ENCODE measurements at places on chromosomes 6 and 20.
A peak's percentile ranks its signal among the peaks of the same experiment; 100 is the strongest.

DNA sequence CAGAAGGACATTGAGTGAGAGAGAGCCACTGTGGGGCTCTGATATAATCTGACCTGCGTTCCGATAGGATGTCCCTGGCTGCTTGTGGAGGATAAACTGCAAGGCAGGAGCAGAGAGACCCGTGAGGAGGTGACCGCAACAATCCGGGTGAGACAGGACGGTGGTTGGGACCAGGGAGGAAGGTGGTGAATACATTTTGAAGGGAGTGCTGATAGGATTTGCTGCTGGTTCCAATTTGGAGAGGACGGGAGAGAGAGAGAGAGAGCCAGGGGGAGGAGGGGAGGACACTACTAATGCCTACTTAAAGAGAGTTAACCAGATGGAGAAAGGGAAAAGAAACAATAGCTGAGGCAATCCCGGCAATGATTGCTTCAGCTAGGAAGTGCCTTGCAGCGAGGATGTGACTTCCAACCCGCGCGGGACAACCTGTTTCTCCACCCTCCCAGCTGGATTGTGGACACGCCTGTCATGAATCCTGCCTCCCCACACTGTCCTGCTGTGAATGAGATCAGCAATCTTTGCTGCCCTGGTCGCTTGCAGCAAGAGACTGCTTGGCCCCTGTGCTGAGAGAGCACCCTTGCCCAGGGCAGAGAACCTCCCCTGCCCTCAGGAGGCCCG, 199.0 kb upstream of the KCNG1 start:
- peak; percentile 6 for DNase-seq

DNA sequence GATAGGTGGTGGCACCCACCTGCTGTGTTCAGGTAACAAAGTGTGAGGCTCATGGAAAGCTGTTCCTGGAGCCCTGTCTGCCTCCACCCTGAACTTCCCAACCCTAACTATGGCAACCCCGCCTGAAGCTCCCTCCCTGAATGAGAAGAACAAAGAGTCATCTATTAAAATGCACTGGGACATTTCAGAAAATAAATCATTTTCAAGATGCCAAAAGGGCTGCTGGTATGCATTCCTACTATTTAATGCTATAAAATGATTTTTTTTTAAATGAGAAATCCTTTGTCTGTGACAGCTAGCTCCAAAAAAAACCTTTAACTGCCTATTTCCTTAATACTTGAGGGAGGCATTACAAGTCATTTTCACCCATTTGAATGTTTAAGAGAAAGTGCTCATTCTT, 84.3 kb upstream of the MRPS10 start:
- no peak for DNase-seq

GRCh38 chr6:169623975-169624374, 77.9 kb downstream of the WDR27 start:
- no peak for DNase-seq

DNA sequence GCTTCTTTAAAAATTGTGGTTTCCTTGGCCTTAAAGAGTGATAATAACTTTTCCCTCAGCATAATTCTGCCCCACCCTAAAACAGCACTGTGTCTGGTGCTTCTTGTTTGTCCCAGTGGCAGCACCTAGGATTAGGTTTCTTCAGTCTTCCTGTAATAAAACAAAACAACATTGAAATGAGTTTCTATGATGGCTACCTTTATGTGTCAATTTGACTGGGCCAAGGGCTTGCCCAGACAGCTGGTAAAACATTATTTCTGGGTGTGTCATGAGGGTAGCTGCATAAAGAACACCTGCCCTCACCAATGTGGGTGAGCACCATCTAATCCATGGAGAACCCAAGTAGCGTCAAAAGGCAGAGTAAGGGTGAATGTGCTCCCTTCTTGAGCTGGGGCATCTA, 117.8 kb downstream of the QRSL1 start:
- DNase-seq: no peak

DNA sequence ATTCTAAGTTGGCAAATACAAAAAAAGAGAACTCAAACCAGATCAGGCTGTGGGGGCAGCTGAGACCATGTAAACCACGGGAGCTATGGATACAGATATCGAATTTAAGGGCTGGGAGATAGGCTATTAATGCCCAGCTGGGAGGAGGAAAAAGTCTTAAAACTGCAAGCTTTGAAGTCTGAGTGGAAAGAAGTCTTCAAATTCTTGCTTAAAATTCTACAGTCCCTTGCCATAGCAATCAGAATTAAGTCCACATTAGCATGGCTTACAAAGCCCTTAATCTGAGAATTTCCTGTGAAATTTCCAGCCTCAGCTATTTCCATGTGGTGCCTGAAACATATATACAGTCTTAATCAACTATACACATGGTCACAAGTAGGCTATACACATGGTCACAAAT, 465.0 kb upstream of the HSF2 start:
- no peak for DNase-seq

GRCh38 chr6:141107591-141108160, 1025.0 kb upstream of the GJE1 start:
- DNase-seq: peak; percentile 88

DNA sequence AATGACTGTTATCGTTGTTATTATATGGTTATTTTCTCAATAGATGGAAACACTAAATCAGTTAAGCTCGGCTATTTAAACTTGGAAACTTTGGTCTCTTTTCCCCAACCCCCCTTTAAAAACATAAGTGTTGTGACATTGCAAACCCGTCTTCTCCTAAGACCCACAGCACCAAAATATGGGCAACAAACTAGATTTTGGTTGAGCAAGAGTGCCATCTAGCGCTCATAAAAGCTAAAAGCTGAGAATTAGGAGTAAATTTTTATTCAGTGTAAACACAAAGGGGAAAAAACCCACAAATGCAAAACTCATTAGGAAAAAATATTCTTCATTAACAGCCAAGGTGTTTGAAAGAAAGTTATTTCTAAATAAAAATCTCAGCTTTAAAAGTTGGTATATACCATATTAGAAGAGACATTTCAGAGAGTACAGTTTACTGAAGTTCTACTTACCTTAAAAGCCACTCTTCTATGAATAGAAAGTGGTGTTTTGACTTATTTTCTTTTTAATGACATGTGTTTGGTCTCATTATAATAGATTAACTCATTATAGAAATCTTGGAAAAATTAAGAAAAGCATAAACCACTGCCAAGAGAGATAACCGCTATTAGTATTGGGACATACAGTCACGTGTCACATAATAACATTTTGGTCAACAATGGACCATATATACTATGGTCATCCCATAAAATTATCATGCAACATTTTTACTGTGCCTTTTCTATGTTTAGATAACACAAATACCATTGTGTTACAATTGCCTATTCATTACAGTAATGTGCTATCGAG, 21.1 kb downstream of the SESN1 start:
- peak; percentile 60 for DNase-seq

DNA sequence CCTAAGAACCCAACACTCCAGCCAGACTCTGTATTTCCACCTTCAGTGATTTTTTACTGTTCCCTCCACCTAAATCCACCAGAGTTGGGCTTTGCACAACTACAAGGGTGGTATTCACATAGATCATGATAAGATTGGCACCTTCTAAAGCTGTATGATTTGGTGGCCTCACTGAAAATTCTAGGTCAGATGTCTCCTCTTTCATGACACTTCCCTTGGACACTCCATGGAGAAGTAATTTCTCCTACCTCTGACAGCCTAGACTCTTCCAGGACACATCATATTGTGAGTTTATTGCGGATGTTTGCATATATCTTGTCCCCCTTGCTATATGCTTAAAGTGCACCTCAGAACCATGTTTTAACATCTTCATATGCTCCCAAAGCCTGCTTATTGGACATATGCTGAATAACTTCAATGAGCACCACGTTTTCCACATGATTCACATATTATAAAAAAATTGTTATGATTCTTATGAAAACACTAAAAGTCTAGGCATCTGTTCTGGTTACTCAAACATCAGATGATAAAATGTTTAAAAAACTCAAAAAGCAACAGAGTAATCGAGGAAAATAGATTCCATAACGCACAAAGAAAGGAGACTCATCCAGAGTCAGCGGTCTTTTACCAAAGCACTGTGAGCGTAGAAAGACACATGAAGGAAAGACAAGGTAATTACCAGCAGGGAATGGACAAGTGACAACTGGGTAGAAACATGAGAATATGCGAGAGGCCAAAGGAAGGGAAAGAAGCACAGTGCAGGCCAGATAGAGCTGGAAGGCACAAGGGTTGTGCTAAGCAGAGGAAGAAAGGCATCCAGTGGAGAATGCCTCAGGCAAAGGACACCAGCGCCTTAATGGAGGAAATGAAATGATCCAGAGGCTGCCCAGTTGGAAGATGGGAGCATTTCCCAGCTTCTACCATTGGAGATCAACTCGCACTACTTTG, 46.5 kb downstream of the KIF16B start:
- no peak for DNase-seq

DNA sequence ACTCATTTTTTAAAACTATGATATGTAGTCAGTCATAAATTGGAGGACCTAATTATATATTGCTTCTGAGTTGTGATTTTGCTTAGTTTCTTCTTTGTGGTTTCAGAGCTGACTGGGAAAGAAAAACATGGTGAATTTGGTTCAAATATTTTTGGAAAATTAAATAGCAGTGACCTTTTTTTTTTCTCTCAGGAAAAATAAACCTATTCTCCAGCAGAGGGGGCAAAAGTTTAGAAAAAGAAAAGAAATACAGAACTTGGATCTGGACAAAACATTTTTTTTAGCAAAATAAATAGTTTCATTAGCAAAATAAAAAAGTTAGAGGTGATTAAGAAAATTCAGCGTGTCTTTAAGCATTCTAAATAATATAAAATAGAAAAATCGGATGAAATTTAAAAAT, 10.2 kb downstream of the COL10A1 start:
- DNase-seq: no peak

- DNase-seq: no peak
Observed at GRCh38 chr6:160267102-160267501, 8.5 kb upstream of the SLC22A2 start.

- DNase-seq: no peak
Observed at GRCh38 chr6:157019733-157020132, 242.6 kb downstream of the ARID1B start.

DNA sequence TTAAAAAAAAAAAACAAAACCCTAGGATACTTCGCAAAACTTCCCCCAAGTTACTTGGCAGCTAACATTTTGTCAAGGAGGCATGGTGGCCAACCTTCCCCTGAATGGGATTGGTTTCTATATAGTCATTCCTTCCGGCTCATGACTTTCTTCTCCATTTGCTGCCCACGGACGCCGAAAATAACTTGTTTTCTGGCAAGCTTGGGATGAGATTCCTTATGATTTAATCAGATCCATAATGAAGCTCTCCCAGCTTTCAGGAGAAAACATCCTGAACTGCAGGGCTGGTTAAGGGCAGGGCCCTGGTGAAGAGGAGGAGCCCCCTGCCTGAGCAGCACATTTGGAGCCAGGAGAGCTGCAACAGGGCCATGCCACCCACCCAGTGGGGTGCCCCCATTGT, 49.9 kb downstream of the PPP1R16B start:
- DNase-seq: no peak

DNA sequence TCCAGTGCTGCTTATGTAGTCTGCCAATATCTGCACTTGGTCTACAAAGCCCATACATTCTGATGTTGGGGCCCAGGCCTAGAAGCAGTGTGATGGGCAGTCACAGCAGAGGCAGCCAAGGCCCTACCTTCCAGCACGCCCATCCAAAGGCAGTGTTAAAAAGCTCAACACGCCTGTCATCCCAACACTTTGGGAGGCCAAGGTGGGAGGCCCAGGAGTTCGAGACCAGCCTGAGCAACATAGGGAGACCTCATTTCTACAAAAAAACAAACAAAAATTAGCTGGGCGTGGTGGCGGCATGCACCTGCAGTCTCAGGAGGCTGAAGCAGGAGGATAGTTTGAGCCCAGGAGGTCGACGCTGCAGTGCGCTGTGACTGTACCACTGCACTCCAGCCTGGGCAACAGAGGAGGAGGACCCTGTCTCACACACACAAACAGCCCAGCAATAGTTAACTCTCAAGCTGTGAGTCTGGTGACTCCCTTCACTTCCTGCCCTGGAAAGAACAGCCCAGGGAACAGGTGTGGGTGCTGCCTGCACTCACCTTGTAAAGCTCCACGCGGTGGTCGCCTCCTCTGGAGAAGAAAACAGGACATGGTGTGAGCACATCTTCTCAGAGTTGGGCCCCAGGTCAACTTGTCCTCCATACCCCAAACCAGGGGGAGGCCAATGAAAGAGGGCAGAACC, 68.8 kb downstream of the PYGB start:
- no peak for DNase-seq

- no peak for DNase-seq
Observed at GRCh38 chr6:168292826-168293225, 26.8 kb downstream of the DACT2 start.

DNA sequence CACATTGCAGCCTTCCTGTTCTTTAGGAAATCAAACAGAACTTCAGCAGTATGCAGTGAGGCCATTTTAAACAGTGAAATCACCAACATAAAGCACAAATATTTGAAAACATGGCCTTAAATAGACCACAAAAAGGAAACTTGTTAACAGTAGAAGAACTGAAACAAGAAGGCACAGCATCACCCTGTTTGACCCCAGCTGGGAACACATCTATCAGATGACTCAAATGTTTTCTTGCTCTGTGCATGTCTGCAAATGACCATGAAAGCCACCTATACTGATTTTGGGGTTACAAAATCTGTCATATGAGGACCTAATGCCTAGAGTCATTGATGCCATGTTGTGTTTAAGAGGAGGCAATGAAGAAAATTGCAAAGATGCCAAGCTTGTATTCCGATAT, 123.8 kb upstream of the ADGRF1 start:
- peak; percentile 61 for DNase-seq

DNA sequence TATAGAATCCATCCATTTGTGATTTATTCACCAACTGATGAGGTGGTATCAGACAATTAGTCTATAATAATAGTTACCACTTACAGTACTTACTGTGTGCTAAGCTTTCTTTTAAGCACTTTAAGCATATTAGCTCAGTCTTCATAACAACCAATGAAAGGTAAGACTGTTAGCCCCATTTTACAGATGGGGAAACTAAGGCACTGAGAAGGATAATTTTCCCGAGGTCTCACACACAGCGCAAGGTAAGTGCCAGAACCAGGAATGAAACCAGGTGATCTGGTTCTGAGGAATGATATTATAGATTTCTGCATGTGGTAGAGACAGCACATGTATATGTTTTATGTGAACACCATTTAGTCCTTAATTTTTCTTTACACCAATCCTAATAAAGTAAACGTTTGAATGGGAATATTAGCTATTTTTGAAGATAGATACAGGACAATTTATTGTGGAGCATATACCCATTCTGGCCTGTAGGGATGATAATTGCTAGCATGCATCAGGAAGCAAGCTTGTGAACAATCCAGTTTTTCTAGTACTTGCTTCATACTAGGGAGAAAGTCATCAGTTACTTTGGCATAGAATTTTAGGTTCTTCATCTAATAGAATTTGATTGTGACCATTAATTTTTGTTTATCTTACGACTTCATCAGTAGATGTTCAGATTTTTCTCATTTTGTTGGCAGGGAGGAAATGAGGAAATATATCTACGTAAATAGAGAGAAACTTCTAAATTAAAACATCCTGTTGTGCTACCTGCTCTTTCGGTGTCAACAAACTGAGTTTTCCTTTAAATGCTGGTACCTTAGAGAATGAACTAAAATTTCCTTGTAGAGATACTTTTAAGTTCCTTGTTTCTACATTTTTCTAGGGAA, 3.0 kb downstream of the YWHAB start:
- peak; percentile 37 for DNase-seq
